GM20000 (cell line): ENCODE measurements at places on chromosomes 5 and 9.

GRCh38 chr5:68746220-68746619 is 347.6 kb upstream of the SLC30A5 start:
- no peak for DNase-seq

DNA sequence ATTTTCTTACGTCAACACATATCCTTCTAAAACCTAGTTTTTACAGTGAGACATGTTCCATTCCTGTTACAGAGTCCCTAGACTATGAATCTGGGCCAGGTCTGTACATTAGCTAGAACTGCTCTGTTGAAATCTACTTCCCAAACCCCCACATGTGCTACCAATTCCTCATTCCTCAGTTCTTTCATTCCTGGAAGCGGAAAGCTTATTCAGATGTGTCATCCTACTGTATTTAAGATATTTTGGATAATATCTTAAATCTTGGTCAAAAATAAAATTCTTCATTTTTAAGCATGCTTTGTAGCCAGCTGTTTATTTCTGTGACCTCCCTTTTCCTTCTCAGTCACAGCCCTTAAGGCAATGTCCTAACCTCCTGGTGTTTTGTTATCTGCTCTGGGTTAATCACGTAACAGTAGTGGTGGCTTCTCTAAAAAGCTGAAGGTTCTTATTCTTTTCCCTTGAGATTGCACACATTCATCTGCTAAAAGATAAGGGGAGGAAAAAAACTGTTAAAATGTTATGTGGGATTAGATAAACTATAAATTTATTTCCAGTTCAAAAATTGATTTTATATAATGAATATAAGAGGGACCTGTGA is 35.6 kb downstream of the GLRX start:
- no peak for DNase-seq

DNA sequence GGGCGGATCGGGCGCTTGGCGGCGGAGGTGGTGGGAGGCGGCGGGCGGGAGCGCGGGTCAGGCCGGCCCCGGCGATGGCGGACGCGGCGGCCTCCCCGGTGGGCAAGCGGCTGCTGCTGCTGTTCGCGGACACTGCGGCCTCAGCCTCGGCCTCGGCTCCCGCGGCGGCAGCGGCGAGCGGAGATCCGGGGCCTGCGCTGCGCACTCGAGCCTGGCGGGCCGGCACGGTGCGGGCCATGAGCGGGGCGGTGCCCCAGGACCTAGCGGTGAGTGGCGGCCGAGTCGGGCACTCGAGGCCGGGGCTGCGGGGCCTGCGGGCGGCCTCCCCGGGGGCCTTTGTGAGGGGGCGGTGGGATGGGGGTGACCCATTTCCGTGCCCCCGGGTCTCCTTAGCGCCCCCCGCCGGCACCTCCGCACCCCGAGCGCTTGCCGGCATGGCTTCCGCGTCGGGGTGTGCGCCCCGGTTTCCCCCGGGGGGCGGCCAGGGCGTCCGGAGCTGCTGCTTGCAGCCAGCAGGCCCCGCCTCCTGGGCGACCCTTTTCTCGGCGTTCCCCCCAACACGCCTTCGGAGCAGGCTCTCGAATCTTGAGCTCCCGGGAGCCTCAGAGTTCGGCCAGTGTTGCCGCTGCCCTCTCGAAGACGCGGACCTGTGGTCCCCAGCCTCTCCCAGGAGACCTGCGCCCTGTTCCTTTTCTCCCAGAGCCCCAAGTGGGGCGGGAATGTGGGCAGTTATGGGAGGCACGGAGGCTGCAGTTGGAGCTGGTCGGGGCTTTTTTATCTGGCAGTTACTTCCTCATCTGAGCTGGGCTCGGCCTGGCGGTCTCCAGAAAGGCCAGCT is 456 bp downstream of the KDM3B start:
- peak; percentile 84 for DNase-seq

GRCh38 chr9:3692606-3693005 is 166.8 kb upstream of the RFX3 start:
- no peak for DNase-seq

GRCh38 chr5:96148376-96148775 is 186.7 kb upstream of the ELL2 start:
- DNase-seq, result no peak

- no peak for DNase-seq
These were observed 33.7 kb downstream of the USP20 start for GRCh38 chr9:129868872-129869486.

DNA sequence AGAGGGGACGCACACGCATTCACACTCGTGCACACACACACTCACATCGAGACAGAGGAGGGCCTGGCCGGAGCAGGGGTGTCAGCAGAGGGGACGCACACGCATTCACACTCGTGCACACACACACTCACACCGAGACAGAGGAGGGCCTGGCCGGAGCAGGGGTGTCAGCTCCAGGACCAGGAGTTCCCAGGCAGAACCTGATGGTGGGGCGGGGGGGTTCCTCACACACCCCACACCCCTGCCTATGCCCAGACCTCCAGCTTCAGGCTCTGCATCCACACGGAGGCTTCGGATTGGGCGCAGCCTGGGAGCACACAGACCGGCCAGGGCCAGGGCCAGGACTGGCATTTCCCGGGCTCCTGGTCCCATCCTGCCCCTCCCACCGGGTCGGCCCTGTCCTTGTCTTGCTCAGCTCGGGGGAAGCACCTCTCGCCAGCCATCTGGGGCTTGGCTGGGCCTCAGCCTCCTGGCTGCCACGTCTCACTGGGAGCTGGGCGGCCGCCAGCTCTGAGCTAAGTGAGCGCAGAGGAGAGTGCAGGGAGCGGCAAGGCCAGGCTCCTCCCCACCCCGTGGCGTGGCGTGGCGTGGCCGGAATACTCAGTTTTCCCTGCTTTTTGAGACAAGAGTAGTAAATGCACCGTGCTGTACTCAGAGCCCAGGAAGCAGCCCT is 31.3 kb downstream of the ADAMTS2 start:
- DNase-seq, result no peak

DNA sequence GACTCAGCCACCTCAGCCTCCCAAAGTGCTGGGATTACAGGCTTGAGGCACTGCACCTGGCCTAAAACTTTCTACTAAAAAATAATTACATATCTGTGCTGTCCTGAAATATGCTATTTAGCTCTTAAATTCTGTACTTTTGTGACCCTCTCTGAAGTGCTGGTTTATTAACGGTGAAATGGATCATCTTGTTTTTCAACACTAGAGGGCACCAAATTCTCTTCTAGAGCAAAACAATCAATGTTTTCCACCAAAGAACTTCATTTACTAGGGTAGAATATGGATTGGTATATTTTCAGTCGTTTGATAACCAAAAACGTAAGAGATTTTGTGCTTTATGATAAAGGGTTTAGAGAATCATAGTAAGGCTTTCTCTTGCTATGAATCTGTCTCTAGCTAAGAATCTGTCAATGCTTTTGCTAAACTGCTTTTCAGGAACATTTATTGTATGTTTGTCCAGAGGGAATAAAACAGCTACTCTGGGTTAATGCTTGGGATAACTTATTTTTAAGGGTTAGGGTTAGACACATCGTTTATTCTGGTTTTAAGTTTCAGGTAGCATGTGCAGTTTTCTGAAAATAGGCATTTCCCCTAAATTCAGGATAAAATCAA is 63.6 kb downstream of the RNF180 start:
- peak; percentile 69 for DNase-seq

DNA sequence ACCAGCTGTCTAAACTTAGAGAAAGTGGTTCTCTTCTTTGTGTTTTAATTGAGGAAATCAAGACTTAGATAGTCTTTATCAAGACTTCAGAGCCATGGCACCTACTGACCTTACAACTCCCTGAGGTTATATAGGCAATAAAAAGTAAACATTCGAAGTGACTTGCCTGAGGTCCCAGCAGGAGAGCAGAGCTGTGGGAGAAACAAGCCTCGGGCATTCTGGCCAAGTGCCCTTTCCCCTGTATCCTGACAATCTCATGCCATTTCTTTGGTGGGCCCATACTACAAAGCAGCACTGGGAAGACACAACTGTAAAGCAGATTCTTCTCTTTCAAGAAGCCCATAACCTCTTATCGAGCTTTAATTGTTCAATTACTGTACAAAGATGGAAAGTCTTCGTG is 23.1 kb downstream of the FREM1 start:
- DNase-seq, result no peak

- DNase-seq, result no peak
These were observed 27.0 kb downstream of the OSMR start for GRCh38 chr5:38872826-38873225.

- no peak for DNase-seq
These were observed 24.2 kb downstream of the INSYN2B start for GRCh38 chr5:169956126-169956525.

- DNase-seq, result no peak
These were observed 91.2 kb upstream of the CPEB4 start for GRCh38 chr5:173796721-173797495.

DNA sequence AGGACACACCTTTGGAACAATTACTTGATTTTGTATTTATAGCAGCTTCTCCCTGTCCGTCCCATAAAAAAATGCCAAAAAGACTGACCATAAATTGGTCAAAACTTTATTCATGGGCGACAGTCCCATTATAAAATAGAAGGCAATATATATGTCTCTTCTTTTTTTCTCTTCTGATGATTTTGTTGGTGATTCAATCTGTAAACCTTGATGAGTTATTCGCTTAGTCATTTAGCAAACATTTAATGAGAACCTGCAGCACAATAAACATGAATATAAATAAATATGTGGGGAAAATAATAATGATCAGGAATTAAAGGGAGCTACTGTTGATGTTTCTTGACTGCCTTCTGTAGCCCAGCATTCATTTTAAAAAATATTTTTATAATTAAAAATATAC is 356.4 kb upstream of the ACTBL2 start:
- DNase-seq, result no peak

DNA sequence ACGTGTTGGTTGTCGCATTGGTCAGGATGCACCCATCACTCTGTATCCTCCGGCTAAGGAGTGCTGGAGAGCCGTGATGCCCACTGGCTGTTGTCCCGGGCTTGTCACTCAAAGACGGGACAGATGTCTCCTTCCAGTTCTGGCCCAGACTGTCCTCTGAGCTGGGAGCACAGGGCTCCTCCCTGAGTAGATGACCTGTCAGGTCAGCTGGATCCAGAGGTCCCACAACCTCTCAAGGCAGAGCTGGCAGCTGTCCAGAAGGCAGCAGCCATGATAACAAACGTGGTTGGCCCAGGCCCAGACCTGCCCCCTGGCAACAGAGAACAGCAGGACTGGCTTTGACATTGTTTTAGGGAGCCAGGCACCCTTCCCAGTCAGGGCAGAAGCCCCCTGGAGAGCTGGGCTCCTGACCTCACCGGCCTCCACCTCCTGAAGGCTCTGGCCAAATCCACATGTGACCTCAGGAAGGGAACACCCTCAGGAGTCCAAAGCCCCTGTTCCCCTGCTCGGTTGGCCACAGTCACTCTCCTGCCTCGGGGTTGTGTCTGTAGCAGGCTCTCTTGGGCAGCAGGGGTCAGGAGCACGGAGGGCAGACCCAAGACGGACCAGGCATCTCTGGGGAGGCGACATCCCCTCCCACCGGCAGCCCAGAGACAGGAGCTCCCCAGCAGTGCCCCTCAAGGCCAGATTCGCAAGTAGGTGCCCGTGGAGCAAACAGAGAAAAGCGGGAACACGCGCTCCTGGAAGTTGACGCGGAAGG is 10.3 kb downstream of the TRIM7 start:
- no peak for DNase-seq

DNA sequence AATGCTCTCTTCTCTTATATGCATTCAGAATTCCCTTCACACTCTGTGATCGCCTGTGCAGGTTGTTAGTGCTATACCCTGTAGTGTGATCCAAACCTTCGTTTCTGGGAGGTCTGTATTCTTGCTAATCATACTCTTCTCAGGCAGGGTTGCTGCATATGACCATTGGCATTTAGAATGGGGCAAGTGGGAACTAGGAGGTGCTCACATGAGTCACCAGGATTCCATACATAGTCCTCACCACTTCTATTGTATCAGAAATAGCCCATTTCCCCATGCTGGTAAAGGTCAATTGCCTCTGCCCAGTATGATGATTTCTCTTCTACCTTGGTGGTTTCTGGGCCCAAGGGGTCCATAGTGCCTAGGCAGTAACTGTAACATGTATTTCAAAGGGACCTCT is 443.5 kb upstream of the CDH6 start:
- no peak for DNase-seq

GRCh38 chr5:34586117-34586885 is 69.8 kb upstream of the RAI14 start:
- DNase-seq, result no peak

- DNase-seq, result no peak
These were observed 762.6 kb upstream of the SEMA6A start for GRCh38 chr5:117337064-117337749.

DNA sequence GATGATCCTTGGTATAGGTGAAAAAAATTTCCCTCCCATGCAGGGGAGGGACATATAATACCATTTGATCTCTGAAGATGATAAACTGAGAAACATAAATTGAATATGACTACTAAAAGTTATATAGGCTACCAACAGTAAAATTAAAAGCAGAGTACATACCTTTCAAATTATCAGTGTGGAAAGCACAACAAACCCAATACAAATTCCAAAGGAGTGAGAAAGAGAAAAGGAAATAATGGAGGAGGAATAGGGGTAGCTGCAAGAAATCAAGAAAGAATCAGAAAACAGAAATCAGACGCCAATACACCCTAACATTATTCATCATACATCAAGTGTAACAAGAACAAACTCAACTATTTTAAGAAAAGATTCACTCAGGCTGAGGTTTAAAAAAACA is 17.7 kb downstream of the GNAQ start:
- no peak for DNase-seq

GRCh38 chr9:114720086-114720676 is 38.2 kb upstream of the TEX48 start:
- no peak for DNase-seq

GRCh38 chr9:125949703-125950460 is 202.7 kb downstream of the PBX3 start:
- DNase-seq, result no peak

- DNase-seq, result peak; percentile 10
These were observed 214.1 kb downstream of the SMARCA2 start for GRCh38 chr9:2229109-2229721.

DNA sequence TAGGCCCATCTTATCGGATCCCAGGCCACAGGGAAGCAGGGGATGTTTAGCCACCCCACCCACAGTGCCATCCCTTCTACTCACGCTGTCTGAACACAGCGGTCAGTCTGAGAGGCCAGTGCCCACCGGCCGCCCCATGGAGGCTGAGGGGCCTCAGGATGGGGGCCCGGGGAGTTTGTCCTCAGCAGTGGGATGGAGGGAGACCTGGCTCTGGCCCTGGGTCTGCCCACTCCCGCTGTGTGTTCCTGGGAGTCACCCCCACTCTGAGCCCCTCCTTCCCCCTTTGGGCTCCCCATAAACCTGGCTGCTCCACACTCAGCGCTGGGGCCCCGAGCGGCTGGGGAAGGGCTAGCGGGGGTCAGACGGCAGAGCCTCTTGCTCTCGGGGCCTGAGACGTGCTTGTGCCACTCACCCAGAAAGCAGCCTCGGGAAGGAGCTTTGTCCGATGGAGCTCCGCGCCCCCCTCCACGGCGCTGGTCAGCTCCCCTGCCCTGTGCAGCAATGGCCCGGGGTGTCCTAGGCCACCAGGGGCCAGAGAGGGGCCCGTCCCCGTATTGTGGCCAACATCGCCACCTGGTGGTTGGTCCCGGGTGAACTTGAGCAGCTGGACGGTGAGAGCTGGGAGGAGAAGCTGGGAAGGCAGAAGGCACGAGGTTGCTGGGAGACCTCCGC is 10.9 kb upstream of the LAMC3 start:
- DNase-seq, result peak; percentile 82

- DNase-seq, result no peak
These were observed 28.8 kb downstream of the FRMD3 start for GRCh38 chr9:83509402-83509801.
